ENCODE measurements at places on chromosomes 2 and 18.

GRCh38 chr2:88032070-88032702, 15.8 kb upstream of the RNU2-63P start:
- DNase-seq = no peak

DNA sequence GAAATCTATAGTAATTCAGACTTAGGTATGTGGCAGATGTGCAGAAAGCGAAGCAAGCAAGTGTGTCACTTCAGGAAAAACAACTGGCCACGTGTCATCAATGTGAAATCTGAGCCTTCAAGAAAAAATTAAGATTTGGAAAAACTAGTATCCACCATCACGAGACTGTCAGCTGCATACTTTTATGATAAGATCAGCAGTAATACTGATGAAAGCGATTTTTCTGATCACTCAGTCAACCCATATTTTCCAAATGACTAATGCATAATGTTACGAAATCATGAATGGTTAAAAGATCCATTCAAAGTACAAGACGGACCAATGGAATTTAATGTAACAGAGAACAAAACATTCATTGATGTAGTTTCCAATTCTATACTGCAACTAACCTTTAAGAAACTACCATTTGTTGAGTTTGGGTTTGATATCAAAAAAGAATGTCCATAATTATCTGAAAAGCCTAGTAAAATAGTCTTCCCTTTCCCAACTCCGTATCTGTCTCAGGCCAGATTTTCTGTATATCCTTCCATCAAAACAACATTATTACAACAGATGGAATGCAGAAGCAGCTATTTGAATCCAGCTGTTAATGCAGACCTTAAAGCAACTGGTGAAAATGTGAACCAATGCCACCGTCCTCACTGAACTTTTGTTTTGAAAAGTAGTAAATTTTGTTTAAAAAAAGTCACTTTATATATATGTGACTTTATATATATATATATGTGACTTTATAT, 17.0 kb upstream of the BCL2 start:
- DNase-seq = no peak

DNA sequence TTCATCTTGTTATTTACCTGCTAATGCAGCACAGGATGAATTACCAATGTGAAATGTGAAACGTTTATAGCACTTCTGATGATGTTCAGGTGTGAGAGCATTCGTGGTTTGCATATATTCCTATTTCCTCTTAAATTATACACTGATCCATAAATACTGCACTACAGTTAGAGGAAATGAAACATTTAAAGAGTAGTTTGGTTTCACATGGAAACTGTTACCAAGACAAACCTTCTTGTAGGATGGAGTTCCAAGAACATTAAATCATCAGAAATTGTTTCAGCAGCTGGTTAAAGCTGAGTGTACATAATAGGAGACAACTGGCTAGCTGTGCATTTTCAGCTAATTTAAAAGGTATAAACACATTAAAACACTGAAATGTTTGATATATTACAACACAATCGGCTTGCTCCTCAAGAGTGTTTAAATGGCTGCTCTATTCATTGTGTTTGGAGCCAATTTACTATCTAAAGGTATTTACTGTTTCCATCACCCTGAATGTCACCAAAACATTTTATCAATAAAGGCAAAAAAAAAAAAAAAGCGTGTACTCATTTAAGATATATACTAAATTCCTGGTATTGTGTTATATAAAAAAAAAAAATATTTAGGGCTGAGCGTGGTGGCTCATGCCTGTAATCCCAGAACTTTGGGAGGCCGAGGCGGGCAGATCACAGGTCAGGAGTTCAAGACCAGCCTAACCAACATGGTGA, 100.6 kb downstream of the DYM start:
- DNase-seq = no peak

DNA sequence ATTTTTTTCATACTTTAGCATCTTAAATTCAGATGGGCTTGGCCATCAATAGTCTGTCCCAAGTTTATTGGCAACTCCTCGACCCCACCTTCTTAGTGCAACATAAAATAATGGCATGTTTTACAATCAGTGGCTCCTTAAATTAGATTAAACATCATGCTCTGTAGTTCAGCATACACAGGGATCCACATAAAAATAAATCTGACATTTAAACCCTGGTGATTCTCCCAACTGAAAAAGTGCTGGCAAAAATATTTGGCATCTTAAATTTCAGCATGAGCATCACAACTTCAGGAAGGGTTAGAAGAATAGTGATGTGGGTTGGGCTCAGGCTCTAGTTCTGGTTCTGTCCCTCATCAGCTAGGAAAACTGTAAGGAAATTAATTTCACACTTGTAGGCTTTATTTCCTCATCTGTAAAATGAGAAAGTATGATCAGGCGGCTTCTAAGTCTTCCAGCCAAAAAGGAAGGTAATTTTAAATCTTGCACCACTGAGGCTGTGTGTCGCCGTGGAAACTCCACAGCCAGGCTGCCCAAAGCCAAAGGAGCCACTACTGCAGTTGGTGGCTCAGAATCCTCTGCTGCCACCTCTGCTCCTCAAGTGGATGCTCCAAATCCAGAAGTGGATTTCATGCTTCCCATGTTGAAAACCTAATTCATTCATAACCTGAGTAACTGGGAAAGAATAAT, 17.6 kb upstream of the EPG5 start:
- no peak for DNase-seq

GRCh38 chr2:105617631-105618350, 126.9 kb upstream of the NCK2 start:
- DNase-seq = no peak

GRCh38 chr2:13414897-13415296, 698.2 kb downstream of the TRIB2 start:
- DNase-seq = no peak

DNA sequence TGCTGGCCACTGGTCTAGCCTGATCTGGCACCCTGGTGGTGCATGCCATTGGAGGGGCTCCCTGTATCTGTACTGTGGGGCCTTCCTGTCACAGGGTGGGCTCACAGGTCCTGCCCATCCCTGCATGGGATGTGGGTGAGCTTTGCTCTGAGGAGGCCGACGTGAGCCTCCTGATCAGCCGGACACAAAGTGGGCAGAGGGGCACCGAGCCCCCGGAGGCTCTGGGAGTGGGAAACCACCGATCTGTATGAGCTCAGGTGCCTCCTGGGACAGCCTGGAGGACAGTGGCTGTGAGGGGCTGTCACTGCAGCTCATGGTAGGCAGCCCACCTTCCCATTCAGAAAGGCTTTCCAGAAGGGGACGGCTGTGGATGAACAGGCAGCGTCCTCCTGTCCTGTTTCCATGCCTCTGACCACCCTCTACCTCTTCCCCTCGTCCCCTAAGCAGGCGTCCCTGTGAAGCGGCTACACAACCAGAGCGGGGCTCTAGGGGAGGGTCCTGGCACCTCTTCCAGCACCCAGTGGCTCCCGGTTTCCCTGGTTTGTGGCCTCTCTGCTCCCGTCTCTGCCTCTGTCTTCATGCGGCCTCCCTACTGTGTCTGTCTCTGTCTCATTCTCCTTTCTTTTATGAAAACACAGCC, 112.5 kb upstream of the OTOS start:
- DNase-seq = no peak

DNA sequence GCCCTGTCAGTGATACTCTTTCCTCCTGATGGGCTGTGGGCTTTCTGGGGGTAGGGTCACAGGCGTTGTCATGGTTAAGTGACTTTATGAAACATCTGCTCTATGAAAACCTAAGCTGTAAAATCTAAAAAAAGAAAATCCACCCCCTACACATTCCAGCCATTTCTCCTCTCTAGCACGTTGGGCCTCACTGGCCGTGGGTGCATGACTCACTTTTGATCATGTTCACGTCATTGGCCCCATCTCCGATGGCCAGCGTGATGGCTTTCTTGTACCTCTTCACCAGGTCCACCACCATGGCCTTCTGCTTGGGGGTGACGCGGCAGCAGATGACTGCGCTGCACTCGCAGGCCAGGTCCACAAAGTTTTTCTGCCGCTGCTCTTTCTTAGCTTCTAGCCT, 39.3 kb upstream of the NARS1 start:
- DNase-seq = no peak

DNA sequence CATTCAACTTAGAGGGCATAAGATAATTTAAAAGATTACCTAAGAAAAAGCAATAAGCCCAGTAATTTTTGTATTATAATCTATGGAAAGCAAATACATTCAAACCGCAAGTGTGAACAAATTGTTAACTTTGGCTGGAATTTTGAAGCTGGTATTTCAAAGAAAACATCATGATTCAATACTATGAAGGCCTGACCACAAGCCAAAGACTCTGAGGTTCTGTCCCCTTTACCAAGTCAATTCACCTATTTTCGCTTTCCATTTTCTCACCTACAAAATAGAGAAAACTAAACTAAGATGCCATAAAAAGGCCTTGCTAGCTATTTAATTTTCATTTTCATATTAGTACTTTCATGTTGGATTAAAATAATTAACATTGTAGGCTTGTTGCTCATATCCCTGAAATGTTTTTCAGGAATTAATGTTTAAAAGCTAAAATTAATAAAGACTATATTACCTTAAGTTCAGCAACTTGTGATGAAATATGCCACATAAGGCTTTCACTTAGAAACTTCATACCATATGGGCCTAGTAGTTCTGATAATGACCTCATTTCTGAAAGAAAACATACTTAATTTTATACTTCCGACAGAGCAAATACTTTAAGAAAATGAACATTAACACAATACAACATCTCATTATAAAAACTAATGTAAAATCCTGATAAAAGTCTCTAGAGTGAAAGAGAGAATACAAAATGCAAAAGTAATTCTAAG, 85.7 kb upstream of the FRZB start:
- DNase-seq = no peak

DNA sequence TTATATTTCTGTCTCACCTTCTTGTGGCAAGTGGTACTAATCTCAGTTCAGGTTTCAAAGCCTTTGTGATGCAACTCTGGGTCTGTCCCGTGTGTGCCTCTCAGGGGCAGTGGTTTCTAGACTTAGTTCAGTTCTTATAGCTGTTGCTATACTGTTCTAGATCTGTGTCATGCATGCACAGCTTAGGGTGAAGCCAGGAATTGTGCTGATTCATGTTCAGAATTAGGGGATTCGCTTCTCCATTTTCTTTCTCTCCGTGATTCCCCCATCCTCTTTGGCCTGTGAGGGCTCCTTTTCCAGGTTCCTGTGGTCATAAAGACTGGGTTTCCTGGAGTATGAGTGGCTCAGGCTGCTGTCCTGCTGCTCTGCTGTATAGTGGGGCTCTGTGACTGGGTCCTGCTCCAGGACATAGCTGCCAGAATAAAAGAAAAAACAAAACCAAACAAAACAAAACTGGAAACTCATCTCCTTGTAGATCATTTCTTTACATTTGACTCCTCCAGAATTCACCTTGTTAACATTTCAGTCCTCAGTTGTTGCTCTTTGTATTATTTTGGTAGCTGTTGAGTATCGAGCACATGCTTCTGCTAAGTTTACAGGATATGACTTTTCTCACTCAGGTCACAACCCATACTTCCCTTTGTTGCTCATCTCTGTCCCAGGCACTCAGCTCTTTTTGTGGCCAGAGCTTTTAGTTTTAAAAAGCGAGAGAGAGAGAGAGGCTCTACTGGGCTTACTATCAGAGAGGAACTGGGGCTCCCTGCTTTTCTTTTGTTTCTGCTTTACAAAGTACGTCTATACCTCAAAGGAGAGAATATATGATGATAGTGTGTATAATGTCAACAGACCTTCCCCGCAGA, 34.2 kb downstream of the CERS6 start:
- no peak for DNase-seq

DNA sequence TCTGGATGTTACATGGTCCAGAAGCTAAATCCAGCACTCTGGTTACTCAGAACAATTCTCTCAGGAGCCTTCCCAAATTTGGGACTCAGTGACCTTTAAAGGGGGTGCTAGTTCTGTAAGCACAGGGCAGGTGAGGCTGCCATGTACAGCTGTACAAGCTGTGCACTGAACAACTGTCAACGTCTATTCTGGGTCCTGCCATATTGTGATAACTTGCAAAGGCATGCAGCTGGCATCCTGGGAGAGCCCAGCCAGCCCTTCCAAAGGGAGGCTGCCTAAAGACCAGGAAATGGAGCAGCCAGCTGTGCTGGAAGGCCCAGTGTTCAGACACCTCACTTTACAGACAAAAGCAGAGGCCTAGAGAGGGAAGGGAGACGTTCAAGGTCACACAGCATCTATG, 204.8 kb downstream of the KLHL29 start:
- no peak for DNase-seq

DNA sequence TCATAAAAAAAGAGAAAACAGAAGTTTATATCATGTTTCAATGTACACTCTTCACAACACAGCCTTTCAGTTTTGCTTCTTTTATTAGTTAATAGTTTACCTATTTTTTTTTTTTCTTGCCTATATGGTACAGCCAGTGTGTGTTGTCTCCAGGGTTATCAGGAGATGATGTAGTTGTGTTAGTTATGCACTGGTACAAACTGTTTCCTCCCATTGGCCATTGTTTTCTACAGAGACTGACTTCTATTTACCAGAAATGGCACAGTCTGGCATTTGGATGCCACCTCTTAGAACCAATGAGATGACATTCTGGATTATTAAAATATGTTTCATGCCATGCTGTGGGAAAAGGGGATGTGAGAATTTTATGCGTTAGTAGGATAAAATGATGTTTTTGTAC, 339.4 kb downstream of the PLCL1 start:
- no peak for DNase-seq

DNA sequence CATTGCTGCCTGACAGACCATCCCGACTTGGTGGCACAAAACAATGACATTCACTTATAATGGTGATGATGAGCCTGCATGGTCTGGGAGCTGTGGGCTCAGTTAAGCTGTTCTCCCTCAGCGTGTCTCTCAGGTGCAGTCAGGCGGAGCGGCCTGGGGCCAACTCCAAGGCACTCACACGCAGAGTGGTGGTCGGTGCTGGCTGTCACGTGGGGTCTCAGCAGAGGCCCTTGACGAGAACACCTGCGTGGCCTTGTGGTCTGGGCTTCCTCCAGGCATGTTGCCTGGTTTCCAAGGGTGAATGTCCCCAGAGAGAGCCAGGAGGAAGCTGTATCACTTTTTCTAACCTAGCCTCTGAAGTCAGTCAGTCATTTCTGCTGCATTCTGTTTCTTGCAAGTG, 29.8 kb downstream of the ARMC9 start:
- DNase-seq = no peak

GRCh38 chr2:60541056-60541651, 12.3 kb downstream of the BCL11A start:
- DNase-seq = no peak

DNA sequence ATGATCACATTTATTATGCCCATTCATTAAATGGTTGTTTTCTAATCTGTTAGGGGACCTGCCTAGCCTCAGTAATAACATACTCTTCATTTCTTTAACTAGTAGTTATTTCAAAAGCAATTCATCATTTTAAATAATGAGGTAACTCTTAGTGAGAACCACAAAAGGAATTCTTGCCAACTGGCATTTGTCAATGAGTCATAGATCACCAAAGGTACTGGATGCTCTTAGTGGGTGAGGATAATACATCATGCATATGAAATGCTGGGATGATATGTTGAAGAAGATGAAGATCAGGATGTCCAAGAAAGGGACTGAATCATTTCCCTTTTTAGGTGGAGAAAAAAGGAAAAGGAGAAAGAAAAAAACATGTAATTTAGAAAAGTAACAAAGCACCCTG, 826.2 kb upstream of the DDX18 start:
- no peak for DNase-seq

- DNase-seq = no peak
Observed at GRCh38 chr18:35971661-35972196, 750 bp upstream of the RMP24 start.

- DNase-seq = no peak
Observed at GRCh38 chr2:171787333-171788072, 100.2 kb downstream of the DYNC1I2 start.
